ENCODE measurements at places on chromosomes 11 and 22.

- no peak for DNase-seq
These were observed 11.7 kb upstream of the VPS37C start for GRCh38 chr11:61172888-61173287.

DNA sequence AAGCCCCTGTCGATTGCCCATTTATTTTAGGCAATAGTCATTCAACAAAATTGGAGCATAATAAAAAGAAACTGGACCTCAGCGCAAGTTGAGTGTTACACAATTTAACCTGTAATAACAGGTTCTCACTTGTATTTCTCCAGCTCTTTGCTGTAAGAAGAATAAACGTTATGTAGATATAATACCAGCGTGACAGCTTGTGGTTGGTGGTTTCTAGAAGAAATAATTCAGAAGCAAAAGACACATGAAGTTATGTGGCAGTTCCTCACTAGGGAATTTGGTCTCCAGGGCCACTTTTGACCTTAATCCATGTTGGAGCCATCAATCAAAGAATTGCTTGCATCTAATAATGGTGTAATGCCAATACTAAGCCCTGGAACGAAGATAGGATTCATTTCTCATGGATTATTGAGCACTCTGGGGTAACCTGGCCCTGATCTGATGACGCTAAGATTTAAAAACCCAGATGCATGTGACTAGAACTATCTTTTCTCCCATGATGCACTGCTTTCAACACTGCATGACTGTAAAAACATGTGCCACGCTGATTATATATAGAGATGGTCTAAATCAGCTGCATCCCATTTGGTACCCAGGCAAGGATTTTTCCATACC, 129.7 kb upstream of the LDLRAD3 start:
- no peak for DNase-seq

DNA sequence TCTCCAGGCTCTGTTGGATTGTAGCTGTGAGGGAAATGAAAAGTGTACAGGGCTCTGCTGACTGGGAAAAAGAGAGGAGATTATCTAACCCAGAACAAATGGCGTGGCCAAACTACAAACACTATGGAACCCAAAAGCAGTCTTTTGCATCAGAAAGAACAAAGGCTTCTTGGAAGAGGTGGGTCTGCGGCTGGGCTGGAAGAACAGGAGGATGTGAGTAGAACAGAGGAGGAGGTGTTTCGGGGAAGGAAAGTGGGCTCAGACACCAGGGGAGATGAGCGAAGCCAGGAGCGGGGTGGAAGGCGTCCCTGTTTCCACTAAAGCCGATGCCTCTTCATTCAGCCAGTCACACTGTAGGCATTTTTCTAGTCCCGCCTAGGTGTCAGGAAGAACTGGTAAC, 12.0 kb downstream of the OVOL1 start:
- no peak for DNase-seq

DNA sequence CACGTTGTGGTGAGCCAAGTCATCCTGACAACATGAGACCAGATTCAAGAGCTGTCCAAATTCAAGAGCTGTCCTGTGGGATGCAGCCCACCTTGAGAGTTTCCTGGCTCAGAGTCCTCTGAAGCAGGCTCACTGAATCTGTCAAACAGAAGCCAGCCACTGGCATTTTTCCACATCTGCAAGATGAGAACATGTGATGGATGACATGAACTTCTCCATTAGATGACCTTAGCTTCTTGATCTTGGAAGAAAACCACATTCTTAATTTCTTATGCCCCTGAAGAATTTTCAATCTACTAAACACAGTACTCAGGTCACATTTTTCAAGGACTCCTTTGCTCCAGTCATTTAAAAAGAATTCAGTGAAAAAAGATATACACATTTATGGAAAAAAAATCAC, 291.0 kb downstream of the GUCY1A2 start:
- DNase-seq, result no peak

DNA sequence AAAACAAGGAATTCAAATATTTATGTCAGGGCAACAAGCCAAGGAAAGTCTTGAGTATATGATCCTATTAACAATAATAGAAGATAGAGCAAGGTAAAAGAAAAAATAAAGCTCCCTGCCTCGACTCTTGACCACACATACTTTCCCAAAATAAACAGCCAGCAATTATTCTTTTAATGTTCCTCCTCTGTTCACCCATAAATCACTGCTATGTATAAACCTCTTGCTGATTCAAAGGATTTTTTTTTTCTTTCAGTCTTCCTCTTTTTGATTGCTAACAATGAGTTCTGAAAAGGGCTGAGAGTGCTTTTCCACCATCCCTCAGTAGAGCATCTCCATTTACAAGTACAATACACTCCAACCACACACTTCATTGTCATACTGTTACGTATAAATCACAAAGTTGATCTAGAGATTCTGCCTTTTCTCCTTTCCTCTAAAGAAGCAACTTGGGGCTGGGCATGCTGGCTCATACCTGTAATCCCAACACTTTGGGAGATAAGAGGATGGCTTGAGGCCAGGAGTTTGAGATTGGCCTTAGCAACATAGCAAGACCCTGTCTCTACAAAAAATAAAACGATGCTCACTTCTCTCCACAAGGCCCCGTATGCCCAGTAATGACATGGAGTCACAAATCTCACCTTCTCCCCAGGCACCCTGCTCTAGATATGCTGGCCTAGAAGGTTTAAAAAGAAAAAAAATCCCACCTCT, 24.0 kb downstream of the RAB30 start:
- DNase-seq, result no peak

GRCh38 chr11:65879617-65880016, at the start of gene CTSW:
CTSW (plus strand) TSS chr11:65879837; CDS start chr11:65879855, 18 bp downstream.
- DNase-seq, result no peak

GRCh38 chr11:27408246-27408800, 45.3 kb upstream of the CCDC34 start:
- DNase-seq, result no peak

- no peak for DNase-seq
These were observed 16.0 kb downstream of the RBM7 start for GRCh38 chr11:114416441-114416961.

DNA sequence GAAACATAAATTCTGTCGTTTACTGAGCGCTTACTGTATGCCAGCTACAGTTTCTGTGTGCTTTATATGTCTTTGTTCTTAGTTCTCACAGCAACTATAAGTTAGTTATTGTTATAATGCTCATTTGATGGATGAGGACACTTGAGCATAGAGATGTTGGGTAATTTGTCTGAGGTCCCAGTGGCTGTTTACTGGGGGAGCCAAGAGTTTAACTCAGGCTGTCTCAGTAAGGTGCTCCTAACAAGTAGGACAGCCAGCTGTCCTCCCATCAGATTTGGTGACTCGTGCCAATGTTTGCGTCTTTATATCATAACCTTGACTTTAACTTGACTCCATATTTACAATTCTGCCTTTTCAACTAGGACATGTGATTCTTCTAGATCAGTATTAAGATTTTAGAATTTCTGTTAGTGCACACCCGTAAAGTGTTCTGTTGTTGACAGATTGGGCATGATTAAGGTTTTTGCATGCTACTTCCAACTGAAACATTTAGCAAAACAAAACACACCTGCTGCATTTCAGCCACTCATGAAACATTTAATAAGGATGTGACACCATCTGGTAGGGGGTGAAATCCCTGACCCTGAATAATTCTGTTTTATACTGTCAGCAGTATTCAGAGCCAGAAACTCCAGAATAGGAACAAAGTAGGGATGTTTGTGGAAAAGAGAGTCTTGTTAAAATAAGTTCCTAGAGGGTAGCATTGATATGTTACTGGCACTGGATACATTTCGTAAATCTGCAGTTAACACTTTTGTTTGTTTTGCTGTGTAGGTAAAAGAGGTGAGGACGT, 1.9 kb downstream of the REXO2 start:
- DNase-seq, result no peak

DNA sequence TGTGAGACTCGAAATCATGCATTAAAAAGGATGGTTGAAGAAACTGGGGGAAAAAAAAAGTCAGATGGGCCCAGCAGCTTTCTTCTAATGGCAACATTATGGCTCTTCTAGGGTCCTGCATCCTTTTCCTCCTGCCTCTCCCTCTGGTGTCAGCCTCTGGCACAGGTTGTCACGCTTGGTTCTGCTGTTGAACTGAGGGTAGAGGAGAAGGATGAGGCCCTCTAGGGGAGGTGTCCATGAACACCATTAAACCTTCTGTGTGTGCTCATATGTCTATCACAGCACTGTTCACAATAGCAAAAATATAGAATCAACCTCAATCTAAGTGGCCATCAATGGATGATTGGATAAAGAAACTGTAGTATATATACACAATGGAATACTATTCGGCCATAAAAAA, 36.0 kb downstream of the BUD13 start:
- peak; percentile 33 for DNase-seq

DNA sequence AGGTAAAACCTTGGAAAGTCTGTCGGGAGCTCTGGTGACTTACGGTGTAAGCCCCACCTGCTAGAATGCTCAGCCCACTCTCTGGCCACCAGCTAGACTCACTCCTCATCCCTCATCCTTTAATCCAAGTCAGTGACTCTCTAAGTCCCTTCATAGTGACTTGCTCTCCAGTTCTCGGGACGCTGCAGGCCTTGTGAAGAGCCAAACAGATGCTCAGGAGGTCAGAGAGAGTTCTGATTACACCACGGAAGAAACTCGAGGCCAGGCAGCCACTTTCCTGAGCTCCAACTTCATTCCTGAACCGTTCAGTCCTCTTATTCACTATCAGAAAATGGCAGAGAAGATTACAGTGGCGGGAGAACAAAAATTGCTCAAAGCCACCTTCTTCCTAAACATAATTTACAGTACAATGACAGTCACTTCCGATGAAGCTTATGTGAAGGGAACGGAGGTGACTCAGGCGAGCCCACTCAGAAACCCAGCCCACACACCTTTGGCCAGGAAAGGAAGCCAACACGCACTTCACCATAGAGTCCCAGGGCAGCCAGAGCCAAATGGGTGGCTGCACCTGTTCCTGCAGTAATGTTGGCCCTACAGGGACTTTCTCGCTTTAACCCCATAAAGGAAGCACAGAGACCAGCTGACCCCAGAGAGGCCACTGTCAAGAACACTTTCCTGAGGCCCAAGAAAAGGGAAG, 100.4 kb downstream of the GALNT18 start:
- no peak for DNase-seq

Data from BE2C (cell line).